Activated CD8-positive, alpha-beta T cell treated with anti-CD3 and anti-CD28 coated beads for 36 hours (primary cell): ENCODE measurements at places on chromosomes 7 and 10. TPM values are rescaled to one million over a fixed set of nuclear protein-coding genes. Genes with fewer than 3 reads are reported as not detected.

ARHGAP12 gene
- total RNA-seq: 4.0 TPM

UCMA gene
- not detected for total RNA-seq

ASL gene
- total RNA-seq: 15.5 TPM

AGK gene
- 73.7 TPM for total RNA-seq

GRCh38 chr7:26964156-26964808 is 99.9 kb upstream of the SKAP2 start:
- no peaks in the 10 kb centered on the region for H3K36me3 ChIP-seq
- no peak overlapping the region for H3K4me3 ChIP-seq
- no peak for DNase-seq
- no peaks in the 10 kb centered on the region for H3K4me1 ChIP-seq
- H3K27ac ChIP-seq: no peak overlapping the region
- H3K27me3 ChIP-seq: peaks cover 2% of the 10 kb centered on the region

DNA sequence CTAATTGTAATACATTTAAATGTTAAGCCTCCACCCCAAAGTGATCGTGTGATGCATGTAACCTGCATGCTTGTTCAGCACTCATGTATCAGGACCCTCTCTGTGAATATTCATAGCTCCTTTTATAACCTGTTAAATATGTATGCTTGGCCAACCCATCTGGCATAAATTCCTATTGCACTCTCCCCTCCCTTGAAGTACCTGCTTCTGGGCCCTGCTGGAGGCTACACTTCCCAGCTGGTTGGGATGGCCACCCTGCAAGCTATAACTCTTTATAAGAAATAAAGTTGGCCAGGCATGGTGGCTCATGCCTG is 149.7 kb downstream of the SH2D4B start:
- no peaks in the 10 kb centered on the region for H3K4me1 ChIP-seq
- DNase-seq: no peak
- no peak overlapping the region for H3K27ac ChIP-seq
- H3K27me3 ChIP-seq: peaks cover 10% of the 10 kb centered on the region
- H3K4me3 ChIP-seq: no peak overlapping the region
- H3K36me3 ChIP-seq: no peaks in the 10 kb centered on the region

DNA sequence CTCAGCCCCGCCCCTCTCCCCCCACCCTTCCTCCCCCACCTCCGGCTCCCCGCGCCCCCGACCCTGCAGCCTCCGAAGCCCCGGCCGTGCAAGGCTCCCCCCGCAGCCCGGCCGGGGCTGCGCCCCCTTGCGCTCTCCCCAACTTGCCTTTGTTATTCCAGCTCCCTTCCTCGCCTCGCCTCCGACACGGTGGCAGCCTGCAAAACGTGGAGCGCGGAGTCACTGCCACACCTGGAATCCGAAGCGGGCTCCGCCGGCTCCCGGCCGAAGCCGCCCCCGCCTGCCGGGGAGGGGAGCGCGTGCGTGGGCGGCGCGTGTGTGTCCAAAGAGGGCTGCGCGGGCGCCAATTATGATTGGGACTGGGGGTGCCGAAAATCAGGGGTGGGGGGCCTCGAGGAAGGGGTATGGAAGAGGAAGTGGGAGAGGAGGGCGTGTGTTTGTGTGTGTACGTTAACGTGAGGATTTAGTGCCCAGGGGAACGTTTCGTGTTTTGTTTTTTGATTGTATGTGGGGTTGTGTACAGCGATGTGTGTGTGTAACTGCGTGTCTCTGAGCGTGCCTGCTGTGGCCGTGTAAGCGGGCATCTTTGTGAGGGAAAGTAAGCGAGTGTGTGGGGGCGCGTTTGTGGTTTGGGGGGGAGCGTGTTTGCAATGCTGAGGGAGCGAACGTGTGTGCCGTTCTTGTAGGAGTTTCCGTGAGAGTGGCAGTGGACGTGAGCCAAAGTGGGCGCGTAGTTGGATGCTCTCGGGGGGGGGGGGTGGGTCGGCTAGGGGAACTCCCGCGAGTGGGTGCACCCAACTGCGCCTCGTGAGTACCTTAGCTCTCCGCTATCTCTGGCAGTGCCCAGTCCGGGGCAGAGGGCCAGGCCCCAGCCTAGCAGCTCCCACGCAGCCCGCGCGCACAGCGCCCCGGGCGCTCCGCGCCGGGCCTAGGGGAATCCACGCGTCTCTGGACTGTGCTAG is 1.2 kb upstream of the ZMIZ1 start:
- DNase-seq: peak; percentile 84
- H3K4me1 ChIP-seq: peaks cover 38% of the 10 kb centered on the region
- H3K36me3 ChIP-seq: no peaks in the 10 kb centered on the region
- H3K4me3 ChIP-seq: peak overlapping the region; percentile 75
- H3K27me3 ChIP-seq: no peaks in the 10 kb centered on the region

DNA sequence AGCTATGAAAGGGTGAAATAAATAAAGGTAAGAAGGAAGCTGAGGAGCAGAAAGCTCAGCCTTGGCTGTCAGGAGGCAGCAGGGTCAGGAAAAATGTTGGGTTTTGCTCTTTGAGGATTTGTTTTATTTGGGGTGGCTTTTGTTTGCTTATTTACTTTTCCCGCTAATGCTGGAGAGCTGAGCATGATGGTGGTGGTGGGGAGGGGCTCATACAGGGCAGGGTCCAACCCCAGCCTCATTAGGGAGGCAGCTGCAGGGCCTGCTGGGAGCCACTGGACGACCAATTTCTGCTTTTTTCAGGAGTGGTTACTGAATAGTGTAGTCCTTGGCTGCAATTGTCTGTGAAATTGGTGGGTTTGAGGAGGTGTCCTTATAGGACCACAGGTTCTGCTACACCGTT is 36.3 kb downstream of the CCM2 start:
- H3K27me3 ChIP-seq: no peaks in the 10 kb centered on the region
- peaks cover 45% of the 10 kb centered on the region for H3K36me3 ChIP-seq
- H3K4me3 ChIP-seq: peak overlapping the region; percentile 32

DNA sequence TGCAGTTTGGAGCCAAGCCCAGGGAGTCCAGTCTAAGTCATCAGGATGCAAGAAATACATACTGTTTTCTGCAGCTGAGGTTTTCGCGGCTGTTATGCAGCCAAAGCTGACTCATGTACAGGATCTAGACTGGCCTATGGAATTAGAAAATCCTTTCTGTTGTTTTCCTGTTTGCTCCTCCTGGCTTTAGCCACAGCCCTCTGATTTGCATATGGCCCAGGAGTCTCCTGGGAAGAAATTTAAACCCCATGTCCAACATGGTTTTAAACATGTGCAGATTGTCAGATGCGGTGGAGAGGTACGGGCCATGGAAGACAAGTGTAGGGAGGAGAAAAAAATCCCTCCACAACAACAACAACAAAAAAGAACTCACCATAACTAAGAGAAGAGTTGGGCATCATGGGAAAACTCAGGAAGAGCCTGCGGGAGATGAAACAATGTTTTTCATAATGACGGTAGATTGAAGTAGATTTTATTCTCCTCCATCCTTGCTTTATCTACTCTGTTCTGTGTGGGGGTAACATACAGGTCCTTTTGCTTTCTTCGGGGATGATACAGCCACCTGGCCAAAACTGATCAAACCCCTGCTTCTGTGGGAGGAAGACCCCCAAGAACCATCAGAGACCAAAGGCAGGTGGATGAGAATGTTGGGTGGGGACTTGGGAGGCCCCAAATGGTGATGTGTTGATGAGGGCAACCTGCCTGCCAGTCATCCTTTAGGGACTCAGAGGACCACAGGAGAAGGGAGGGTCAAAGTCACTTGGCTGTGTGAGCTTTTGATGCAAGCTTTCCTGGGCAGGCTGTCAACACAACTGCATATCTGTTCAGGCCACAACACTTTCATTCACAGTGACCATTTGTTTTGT is 29.8 kb upstream of the GNA12 start:
- H3K4me1 ChIP-seq: peaks cover 34% of the 10 kb centered on the region
- no peak overlapping the region for H3K4me3 ChIP-seq
- H3K27ac ChIP-seq: peak overlapping the region; percentile 72
- H3K27me3 ChIP-seq: no peaks in the 10 kb centered on the region

GRCh38 chr10:7577176-7577575 is 89.6 kb downstream of the ITIH5 start:
- DNase-seq: no peak
- no peak overlapping the region for H3K4me3 ChIP-seq
- no peaks in the 10 kb centered on the region for H3K36me3 ChIP-seq
- no peaks in the 10 kb centered on the region for H3K4me1 ChIP-seq
- H3K27ac ChIP-seq: no peak overlapping the region
- no peaks in the 10 kb centered on the region for H3K27me3 ChIP-seq

GRCh38 chr7:120184866-120185265 is 88.1 kb upstream of the KCND2 start:
- H3K4me1 ChIP-seq: no peaks in the 10 kb centered on the region
- DNase-seq: no peak
- no peaks in the 10 kb centered on the region for H3K36me3 ChIP-seq
- no peak overlapping the region for H3K4me3 ChIP-seq

- no peaks in the 10 kb centered on the region for H3K36me3 ChIP-seq
- DNase-seq: no peak
- H3K4me1 ChIP-seq: no peaks in the 10 kb centered on the region
- H3K27ac ChIP-seq: no peak overlapping the region
These were observed 132.6 kb downstream of the CHRM2 start for GRCh38 chr7:137001041-137001440.

DNA sequence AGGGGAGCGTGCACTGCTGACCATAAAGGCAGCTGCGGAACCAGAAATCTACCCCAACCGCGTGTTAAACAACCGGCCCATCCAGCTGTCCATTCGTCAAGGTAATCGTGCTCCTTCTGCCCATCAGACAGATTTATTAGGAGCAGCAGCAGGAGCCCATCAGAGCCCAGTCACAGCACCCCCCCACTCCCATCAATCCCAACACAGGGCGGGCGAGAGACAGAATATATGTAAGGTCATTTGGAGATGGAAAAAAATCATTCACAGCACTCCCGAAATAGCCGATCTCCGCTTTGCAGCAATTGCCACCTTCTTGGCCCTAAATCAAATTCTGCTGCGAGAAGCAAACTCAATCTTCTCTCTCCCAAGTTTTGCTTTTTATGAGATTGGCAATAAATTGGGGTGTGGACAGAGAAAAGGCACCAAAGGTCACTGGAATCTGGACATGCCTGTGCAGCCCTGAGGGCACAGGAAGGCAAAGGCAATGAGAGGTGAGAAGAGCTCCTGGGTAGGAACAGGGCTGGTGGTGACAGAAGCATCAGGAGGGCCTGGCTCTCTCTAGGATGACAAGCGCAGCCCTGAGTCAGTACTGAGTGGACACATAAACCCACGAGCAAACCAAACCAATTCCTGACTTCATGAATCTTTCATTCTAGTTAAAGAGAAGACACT is 145.0 kb upstream of the ZMIZ1 start:
- DNase-seq: no peak
- H3K4me1 ChIP-seq: no peaks in the 10 kb centered on the region
- H3K27me3 ChIP-seq: no peaks in the 10 kb centered on the region
- no peaks in the 10 kb centered on the region for H3K36me3 ChIP-seq
- H3K4me3 ChIP-seq: no peak overlapping the region
- H3K27ac ChIP-seq: no peak overlapping the region
